ENCODE measurements at places on chromosomes 16 and 17.

DNA sequence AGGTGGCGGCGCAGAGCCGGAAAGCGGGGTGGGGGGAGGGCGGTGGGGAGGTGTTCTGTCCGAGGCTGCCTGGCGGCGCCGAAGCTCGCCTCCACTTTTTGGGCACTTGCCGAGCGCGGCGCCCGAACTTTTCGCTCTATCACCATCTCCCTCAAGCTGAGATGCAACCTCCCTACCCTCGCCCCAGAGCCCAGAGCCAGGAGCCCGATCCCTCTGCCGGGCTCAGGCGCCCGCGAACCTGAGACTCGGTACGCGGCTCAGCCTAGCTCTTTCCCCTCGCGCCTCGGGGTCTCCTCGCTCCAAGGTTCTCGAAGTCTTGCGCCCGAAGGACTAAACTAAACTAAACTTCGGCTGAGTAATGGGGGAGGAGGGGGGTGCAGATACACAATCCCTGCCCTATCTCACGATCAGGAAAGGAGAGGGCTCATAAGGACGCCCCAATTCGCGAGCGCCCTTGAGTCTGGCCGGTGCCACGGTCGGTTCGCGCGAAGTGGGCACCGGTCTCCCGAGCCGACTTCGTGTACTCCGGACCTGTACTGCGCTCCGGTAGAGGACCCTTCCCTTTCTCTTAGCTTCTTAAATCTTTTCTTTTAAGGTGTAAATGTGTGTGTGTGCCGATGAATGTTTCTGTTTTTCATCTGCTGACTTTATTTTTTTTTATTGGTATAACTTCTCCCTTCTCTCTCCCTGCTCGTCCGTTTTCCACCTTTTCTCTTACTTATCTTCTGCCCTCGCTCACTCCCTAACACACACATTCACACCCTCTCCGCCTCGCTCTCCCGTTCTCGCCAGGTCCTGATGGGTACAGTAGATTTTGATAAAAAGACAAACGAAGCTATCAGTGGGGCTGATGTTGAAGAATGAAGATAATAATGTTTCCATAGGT, 1.9 kb upstream of the SALL1 start:
- DNase-seq, result no peak

GRCh38 chr16:48580925-48581500, 29.0 kb downstream of the N4BP1 start:
- no peak for DNase-seq

GRCh38 chr17:28949185-28950016, 1.9 kb downstream of the PHF12 start:
- peak; percentile 48 for DNase-seq

DNA sequence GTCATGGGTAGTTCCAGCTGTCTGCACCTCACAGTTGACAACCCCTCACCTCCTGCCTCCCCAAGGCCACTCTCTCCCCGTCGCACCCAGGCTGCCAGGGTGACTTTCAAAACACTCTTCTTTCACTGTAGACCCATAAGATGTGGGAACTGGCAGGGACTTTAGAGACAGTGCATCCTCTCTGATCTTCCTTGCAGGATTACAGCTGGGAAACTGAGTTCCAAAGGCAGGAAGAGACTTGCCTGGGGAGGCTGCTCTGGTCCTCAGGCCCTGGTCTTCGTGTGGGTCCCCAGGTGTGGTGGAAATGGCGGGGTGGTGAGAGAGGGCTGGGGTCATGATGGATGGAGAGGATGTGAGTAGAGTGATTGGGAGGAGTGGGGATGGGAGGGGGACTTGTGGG, 21.9 kb upstream of the NKD1 start:
- DNase-seq, result no peak

DNA sequence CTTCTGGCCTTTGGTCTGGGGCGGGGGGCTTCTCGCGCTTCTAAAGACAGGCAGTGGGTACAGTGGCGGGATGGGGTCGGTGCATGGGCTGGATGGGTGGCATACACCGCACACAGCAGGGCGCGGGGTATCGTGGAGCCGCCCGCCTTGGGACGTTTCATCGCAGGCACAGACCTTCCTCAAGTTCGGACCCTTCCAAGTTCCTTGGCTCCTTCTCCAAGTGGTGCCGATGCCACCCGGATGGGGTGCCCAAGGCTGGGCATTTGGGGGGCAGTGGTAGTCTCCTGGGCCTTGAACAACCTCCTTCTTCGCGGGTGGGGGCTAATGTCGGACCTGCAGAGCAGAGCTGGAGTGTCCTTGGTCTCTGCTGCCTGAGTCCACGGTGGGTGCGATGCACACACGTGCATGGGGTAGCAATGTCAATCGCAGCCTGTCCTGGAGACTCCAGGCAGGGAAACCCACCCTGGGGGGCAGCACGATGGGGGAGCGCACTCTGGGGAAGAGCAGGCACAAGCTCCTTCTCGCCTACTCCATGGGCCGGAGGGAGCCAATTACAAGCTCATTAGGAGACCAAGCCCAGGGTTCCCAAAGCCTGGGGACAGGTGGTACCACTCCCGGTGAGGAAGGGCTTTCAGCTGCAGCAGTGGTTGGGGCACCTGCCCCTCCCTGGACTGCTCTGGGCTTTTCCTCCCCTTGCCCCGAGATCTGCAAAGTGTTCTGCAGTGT, 686 bp upstream of the MTSS2 start:
- no peak for DNase-seq

GRCh38 chr17:44083250-44083849, 12.8 kb downstream of the G6PC3 start:
- no peak for DNase-seq

GRCh38 chr16:23650674-23651416, 9.6 kb downstream of the DCTN5 start:
- no peak for DNase-seq

- DNase-seq, result no peak
Measured at GRCh38 chr17:67411397-67411796, 34.3 kb downstream of the PITPNC1 start.

DNA sequence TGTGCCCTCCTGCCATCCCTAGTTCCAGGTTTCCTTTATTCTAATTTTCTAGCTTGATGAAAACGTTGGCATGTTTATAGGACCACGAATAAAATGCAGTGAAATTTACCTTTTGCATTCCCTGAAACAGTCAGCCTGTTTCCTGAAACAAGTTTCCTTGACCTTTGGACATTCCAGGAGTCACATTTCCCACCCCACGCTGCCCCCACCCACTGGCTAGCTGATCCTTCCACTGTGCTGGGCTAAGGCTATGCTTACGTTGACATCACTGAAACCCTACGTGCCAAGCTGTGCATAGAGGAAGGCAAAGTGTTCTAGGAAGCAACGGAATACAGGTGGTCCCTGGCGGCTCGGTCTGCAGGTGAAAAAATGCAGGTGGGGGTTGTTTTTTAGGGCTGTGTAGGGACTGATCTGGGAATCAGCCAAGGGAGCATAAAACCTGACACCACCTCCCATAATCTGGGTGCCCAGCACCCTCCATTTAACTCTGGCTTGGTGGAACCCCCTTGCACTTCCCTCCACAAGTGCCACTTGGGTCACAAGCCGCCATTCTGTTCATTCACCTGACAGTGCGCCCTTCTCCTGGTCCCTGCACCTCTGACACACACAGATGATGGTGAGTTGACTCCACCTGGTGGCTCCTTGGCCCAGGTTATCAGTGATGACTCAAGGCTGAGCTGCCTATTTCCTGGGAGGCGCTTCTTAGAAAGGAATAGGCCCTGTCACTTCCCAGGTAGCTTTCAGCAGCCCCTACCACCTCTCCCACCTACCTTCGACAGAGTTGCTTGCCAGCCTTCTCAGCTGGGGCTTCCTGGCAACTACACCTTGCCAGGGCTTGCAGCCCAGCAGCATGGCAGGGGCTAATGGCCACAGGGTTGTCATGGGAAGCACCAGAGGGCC, 83.7 kb downstream of the N4BP1 start:
- DNase-seq, result no peak

DNA sequence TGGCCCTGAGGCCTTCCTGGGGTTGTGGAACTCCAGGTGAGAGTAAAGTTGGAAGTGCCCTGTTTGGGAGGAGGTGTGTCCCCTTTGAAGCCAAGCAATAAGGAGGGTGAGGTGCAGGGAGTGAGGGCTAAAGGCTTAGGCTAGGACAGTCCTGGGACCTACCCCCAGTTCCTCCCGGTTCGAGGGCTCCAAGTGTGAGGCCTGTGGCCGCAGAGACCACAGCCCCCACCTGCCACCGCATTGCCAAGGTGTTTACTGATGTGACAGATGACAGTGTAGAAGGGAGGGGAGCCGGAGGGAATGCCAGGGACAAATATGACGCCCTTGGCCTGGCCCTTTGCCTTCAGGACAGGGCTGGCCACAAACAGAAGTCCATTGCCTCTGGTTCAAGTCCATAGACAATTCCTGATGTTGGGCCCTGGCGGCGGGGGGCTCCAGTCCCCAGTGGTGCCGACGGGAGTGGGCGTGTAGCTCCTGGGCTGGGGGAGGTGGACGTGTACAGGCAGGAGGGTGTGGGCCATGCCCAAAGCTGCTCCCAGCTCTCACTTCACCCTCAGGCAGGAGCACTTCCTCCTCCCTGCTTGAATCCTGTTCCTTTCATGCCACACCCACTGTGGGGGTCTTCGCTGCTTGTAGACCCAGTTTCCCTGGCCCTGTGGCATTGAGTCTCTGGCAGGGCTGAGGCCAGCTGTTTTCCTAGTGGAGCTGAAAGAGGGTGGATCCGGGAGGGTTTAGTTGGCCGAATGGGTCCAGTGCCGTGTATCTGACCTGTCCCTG, 3.2 kb downstream of the ADORA2B start:
- DNase-seq, result no peak

- DNase-seq, result no peak
Measured at GRCh38 chr17:44309472-44309871, 1.1 kb downstream of the RUNDC3A start.

GRCh38 chr16:89101303-89102040, 7.8 kb downstream of the ACSF3 start:
- no peak for DNase-seq

DNA sequence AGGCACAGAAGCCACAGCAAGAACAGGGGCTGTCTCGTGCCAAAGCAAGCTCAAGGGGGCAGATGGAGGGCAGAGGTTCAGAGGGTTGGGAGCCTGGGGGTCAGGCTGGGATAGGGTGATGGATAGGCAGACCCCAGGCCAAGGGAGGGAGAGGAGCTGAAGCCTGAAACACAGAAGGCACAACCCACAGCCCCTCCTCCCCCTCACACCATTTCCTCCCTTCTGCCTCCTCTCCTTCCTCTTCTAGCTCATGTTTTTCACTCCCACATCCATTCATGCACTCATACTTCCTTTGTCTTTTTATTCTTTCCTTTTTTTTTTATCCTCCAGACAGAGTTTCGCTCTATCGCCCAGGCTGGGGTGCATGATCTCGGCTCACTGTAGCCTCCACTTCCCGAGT, 61.1 kb downstream of the SOCS1 start:
- DNase-seq, result no peak

DNA sequence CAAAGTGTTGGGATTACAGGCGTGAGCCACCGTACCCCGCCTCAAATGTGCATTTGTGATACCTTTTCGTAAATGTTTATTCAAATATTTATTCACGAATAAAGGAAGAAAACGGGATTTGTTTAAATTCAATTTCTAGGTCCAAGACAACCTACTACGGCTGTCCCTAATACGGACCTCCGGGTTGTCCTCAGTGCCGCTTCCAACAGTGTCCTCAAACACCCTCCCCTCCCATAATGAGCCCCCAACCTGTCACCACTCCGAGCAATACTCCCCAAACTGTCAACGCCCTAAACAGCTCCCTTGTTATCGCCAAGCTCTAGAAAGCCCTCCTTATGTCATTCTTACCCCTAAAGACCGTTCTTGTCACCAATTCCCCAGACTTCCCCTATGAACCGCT, 539 bp upstream of the GABARAPL2 start:
- DNase-seq, result no peak

GRCh38 chr17:2418572-2418971, 17.7 kb upstream of the MNT start:
- DNase-seq, result no peak

DNA sequence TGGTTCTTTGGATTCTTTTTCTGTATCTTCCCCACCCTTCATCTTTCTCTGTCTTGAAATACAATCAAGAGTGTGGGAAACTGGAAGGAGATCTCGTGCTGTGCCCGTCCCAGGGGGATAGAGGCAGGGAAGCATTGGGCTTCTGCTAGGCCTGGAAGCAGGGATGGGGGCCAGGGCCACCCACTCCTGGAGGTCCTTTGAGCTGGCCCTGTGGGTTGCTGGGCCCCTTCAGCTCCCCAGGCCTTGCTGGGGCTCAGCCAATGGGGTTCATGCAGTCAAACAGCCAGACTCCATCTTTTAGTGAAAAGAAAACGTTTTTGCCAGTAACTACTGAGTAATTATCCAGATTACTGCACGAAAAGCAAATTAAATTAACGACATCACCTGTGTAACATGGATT, 67.8 kb downstream of the CCDC182 start:
- DNase-seq, result no peak

DNA sequence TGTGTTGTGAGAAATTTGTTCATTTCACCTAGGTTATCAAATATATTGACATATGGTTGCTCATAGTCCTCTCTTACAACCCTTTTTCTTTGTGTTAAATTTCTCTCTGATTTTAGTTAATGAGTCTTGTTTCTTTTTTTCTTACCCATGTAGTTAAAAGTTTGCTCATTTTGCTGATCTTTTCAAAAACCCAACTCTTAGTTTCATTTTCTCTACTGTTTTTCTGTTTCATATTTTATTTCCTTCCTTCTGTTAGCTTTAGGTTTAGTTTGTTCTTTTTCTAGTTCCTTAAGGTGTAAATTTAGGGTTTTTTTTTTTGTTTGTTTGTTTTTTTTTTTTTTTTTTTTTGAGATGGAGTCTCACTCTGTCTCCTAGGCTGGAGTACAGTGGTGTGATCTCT, 42.4 kb downstream of the CEP112 start:
- DNase-seq, result no peak

DNA sequence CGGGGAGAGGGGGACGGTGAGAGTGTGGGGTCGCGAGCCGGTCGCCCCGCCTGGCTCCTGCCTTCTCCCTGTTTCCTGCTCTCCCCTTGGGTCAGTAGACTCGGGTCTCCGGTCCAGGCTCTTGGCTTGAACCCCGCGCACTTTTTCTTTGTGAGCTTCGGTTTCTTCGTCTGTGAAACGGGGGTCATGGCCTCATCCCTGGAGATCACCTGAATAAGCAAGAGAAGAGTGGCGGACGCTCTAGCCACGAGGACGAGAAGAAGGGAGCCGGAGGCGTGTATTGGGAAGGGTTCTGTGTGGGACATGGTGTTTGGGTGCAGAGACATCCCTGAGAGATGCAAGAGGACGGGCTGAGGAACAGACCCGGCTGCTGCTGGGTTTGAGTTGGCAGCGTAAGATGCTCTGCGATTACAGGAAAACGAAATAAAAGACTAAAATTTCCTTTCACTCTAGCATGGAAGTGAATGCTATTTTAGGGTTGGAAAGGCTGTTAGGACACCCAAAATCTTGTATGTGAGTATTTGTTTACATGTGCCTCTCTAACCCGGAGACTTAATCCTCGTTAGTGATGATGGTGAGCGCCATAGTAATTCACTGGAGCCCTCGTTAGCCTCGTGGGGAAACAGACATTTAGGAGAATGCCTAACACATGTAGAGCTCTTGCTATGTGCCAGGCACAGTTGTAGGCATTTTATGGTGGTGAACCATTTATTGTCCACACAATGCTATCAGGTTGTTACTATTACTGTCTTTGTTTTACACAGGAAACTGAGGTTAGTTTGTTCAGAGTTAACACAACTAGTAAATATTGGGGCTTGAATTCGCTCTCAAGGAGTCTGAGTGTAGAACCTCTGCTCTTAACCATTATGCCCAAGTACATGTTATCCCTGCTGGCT, 646 bp downstream of the KIF22 start:
- no peak for DNase-seq

- DNase-seq, result no peak
Measured at GRCh38 chr17:44360826-44361225, 2.8 kb downstream of the FAM171A2 start.

GRCh38 chr16:49478107-49478506, 104.5 kb downstream of the C16orf78 start:
- DNase-seq, result no peak

Measured in anterior cingulate cortex (tissue), 58 donors.